ENCODE measurements at places on chromosomes 16 and 17.
A peak's percentile ranks its signal among the peaks of the same experiment; 100 is the strongest.

GRCh38 chr17:8846768-8847211, 20.7 kb downstream of the PIK3R6 start:
- DNase-seq, result no peak

- DNase-seq, result no peak
Measured at GRCh38 chr16:48212033-48212432, 32.1 kb upstream of the LONP2 start.

DNA sequence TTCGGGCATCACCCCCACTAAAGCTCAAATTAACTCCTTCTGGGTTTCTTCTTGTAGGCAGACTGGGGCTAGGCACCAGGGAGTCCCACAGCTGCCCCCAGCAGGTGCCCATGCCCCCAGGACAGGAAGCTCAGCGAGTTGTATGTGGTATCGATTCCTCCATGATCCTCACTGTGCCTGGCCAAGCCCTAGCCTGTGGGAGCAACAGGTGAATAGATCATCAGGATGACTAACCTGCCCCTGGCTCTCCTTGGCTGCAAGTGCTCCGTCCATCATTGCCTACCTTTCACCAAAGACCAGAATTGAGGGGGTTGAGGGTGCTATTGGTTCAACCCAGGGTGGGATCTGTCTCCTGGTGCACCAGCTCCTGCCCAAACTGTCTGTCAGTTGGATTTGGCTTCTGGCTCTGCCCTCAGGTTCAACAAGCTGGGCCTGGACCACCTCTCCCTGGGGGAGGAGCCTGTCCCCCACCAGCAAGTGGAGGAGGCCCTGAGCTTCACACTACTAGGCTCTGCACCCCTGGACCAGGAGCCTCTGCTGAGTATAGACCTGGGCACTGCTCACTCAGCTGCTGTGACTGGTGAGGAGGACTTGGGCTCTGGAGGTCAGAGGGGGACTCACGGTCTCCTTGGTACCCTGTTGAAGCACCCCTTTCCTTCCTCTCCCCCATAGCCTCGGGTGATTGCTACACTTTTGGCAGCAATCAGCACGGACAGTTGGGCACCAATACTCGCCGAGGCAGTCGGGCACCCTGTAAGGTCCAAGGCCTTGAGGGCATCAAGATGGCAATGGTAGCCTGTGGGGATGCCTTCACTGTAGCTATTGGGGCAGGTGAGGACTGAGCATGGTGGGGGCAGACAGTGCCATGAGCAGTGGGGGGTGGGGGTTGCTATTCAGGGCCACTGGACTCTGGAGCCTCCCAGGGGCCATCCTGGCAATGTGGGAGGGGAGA, 3.1 kb upstream of the TRAF4 start:
- DNase-seq, result no peak

DNA sequence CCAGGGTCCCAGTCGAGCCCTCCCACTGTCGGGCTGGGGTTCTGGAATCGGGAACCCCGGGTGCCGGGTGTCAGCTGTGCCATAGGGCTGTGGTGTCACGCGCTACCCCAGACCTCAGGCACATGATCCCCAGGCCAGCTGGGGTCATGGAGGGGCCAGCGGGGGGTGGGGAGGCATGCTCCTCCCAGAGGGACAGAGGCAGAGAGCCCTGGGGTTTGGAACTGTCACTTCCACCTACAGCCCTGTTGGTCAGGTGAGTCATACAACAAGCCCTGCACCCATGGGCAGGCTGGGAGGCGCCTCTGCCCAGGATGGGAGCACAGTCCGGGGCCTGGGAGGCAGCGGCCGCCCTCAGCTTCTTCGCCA, 63.0 kb downstream of the BAIAP2 start:
- no peak for DNase-seq

GRCh38 chr17:4394208-4395110, 28.0 kb upstream of the UBE2G1 start:
- no peak for DNase-seq

DNA sequence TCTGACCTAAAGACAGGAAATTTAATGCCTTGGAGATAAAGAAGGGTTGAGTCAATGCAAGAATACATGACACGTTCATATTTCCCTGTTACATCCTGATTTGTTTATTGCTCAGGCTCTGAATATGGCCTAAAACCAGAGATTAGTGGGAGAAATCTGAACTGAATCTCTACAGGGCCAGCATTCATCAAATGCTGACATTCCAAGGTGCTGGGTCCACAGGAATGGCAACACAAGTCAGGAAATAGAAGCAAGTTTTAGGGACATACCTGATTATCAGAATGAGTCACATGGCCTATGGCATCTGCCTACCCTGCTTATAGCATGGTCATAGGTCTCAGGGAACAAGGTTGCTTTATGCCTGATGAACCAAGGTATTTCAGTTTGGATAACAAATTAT, 117.4 kb upstream of the CES5A start:
- DNase-seq, result no peak

DNA sequence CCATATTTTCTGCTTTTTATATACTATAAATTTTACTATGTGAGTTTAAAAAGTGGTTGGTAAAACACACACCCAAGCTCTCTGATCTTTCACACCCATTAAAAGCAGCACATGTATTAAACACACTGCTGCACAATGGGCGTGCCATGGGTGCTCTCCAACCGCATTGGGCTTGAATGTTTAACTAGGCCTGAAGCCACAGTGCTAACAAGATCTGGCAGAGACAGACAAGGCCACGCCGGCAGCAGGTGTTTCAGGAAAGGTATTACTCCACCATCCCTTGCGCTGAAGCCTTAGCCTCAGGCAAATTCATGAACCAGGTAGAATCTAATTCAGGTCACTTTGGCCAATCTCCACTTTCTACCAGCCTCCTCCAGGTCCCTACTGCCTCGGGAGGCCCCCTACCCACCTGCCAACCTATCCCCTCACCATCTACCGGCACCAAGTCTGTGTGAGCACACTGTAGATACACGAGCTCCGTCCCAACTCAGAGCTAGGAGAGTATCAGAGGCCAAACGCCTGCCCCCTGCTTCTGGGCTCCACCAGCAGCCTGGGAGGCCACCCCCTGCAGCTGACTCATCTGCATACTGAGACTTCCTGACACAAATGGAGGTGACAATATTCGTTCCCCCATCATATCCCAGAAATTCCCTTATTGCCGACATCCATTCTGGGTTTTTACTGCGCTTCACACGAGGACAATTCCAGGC, 95.0 kb downstream of the ADCY9 start:
- no peak for DNase-seq

DNA sequence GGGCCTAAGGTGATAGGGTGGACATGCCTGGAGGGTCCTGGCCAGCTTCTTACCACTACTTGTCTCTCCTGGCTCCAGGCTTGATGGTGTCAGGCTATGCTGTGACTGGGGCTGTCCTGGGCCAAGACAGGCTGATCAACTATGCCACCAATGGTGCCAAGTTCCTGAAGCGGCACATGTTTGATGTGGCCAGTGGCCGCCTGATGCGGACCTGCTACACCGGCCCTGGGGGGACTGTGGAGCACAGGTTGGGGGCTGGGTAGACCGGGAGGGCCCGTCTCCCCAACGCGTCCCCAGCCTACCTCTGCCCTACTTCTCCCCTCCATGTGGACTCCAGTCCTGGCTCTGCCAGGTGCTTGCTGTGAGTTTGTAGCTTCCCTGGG, 4.5 kb downstream of the SPATA20 start:
- DNase-seq, result no peak

DNA sequence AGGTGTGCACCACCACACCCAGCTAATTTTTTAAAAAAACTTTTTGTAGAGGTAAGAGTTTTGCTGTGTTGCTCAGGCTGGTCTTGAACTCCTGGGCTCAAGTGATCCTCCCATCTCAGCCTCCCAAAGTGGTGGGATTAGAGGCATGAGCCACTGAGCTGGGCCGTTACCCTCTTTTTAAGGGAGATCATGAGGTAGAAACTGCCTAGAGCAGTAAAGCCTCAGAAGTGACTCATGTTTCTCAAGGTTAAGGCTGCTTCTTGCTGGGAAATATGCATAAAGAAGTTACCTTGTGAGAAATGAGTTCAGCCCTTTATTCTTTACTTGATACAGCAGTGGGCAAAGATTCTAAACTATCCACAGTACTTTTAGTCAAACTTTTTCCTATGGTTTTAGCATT, 38.2 kb downstream of the GRB2 start:
- DNase-seq, result no peak

- peak; percentile 64 for DNase-seq
Measured at GRCh38 chr17:62064791-62065563, at the start of gene MED13. TSS of gene MED13 (minus strand) at chr17:62065278. CDS start at chr17:62065205, 73 bp downstream.

DNA sequence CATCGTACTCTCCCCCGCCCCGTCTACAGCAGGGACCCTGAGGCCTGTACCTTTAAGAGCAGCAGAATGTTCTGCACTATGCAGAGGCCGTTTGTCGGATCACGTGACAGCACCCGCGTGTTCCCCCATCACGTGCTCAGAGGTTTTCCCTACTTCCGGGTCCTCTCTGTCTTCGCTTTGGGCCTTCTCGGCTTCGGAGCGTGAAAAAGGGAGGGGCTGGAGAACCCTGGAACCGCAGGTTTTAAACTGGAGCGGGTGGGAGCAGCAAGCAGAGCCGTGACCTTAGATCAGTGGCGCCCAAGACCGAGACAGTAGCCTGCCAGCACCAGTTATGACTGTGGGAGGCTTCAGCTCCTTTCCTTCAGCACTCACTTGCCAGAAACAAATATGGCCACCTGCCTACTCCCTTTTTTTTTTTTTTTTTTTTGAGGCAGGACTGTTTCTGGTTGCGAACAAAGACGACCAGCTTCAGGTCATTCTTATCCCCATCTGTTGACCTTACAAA, at the start of gene CLN3:
TSS of gene CLN3 (minus strand) at position 105 of the 505 bp plus-strand sequence. CDS start 315 bp downstream, outside the sequence.
- peak; percentile 80 for DNase-seq

DNA sequence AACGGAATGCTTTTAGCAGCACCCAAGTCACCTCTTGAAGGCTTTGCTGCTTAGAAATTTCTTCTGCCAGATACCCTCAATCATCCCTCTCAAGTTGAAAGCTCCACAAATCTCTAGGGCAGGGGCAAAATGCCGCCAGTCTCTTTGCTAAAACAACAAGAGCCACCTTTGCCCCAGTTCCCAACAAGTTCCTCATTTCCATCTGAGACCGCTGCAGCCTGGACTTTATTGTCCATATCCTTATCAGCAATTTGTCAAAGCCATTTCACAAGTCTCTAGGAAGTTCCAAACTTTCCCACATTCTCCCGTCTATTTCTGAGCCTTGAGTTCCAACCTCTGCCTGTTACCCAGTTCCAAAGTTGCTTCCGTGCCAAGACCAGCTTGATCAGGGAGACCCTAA, 27.4 kb downstream of the TMC6 start:
- no peak for DNase-seq

GRCh38 chr17:20141198-20141972, 132.2 kb downstream of the SPECC1 start:
- DNase-seq, result no peak

DNA sequence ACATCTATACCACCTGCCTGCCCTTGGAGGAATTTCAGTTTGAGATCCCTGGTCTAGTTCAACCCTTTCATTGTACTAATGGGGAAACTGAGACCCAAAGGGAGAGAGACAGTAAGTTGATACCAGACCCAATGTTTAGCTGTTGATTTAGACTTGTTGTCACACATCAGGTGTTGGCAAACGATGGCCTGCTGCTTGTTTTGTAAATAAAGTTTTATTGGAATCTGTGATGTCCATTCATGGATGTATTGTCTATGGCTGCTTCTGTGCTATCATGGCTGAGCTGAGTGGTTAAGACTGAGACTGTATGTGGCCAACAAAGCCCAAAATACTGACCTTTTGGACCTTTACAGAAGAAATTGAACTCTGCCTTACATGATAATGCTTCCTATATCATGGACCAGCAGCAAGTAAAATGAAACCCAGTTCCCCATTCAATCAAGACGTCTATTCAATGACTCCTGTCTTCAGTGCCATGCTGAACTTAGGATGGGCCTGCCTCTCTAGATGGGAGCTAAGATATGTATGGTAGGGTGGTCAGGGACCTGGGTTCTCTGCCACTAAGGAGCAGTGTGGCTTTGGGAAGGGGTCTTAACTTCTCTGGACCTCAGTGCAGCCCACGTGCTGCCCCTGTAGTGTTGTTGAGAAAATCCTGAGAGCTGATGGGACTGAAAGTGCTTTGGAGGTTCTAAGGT, 111.0 kb downstream of the IRX5 start:
- no peak for DNase-seq

DNA sequence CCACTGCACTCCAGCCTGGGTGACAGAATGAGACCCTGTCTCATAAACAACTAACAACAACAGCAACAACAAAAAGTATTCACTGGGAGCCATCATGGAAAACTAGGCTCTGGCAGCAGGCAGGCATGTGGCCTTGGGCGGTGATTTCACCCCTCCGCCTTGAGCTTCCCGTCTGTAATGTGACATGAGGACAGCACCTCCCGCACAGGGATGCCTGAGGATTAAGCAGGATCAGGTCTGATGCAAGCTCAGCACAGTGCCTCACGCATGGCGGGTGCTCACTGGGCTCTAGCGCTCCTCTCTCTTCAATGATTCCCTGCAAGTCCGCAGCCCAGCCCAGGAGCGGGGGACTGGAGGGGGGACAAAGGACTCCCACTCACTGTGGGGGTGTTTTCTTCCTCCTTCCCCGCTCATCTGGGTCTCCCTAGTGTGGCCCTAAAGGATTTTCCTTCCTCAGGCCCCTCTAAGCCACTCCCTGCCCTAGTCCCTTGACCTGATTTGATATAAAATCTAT, 2.8 kb downstream of the PLCD3 start:
- no peak for DNase-seq

GRCh38 chr16:24463196-24463945, 76.0 kb upstream of the RBBP6 start:
- no peak for DNase-seq

- DNase-seq, result no peak
Measured at GRCh38 chr16:81012974-81013373, 6.0 kb downstream of the CENPN start.

DNA sequence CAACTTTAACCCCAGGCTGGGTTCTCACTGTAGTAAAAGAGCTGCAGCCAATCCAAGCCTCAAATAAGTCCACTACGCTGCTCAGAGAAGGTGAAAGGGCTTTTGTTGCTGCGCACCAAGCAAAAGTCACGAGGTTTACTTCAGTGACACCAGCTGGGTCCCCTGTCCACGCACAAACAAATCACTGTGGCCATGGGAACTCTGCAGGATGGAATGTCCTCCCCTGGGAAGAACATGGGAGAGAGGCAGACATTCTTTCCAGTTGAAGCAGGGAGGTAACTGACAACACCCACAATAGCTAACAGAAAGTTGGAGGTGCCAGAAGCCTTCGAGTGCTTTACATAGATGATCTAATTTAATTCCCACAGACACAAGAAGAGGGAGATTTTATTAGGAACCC, 181.9 kb downstream of the PMP22 start:
- DNase-seq, result no peak

DNA sequence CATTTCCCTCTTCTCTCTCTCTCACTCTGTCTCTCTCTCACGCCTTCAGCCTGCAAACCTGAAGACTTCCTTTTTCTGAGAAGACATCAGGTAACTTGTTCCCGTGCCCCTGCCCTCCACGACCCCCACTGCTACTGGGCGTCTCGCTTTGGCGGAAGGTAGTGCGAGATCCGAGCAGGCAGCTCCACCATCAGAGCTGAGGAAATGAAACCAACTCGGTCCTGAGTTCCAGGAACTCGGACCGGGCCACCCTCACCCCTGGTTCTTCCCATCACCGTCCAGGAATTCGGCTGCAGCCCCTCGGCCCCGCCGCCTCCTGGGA, 585 bp downstream of the MLKL start:
- peak; percentile 10 for DNase-seq
